Activated CD4-positive, CD25-positive, alpha-beta regulatory T cell treated with anti-CD3 and anti-CD28 coated beads, Interleukin-2, amount 50 U/mL, for 16 hours (primary cell): ENCODE measurements at places on chromosomes 5 and 9.

GRCh38 chr5:96522635-96523355, 89.7 kb upstream of the PCSK1 start:
- no peak for DNase-seq

GRCh38 chr9:133163504-133164172, at the start of gene GBGT1:
GBGT1 (minus strand) TSS chr9:133163914; CDS start chr9:133162412, 1,502 bp downstream.
- no peak for DNase-seq

DNA sequence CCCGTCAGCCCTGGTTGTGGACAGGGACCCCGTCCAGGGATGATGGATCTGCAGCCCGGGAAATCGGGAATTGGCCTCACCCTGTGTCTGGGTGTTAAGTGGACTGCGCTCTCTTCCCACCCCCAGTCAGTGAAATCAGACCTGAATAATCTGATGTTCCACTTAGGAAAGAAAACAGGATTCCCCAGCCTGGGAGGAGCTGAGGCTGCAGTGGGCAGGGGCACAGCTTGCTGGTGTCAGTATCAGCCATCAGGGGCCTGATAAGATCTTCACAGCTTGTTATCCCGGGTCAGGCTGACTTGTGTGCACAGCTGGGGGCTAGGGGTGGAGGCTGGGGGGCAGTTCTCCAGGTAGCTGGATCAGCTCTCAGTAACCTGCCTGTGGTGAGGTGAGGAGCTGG, 29.1 kb downstream of the LMX1B start:
- no peak for DNase-seq

DNA sequence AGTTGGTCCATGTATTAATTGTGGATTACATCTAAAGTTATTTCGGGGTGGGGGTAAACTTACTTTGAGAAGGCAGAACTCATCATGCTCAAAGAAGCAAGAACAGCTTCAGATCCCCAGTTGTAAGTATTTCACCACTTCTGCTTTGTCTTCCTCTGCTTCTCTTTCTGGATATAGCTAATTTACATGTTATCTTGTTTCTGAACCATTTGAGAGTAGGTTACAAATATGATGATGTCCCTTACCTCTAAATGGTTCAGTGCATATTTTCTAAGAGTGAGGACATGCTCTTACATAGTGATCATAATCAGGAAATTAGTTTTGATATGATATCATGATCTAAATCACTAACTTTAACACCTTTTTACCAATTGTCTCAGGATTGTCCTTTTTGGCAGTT, 11.9 kb downstream of the TRIO start:
- DNase-seq: no peak

GRCh38 chr9:112789473-112789872, 38.9 kb downstream of the SNX30 start:
- DNase-seq: no peak

GRCh38 chr5:52148679-52149078, 639.0 kb upstream of the ITGA1 start:
- DNase-seq: no peak

- no peak for DNase-seq
Observed at GRCh38 chr5:78570646-78571045, 77.9 kb downstream of the LHFPL2 start.

DNA sequence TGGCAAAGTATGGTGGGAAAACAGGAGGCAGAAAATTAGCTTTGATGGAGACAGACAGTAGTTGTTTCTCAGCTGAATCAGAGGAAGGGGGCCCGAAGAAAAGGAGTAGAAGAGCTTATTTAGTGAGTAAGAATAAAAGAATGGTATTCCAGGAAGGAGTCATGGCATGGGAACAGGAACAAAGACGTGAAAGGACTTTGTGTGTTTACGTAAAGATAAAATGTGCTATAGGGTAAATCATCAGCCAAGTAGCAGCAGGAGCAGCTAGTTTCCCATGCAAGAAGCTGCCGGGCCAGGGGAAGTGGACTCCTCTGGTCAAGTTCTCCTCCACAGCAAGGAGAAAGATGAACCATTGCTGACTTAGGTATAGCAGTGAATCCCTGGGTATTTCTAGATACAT, 454.5 kb downstream of the HINT1 start:
- DNase-seq: no peak

GRCh38 chr9:128902351-128903078, 18.3 kb upstream of the PHYHD1 start:
- DNase-seq: peak; percentile 72

DNA sequence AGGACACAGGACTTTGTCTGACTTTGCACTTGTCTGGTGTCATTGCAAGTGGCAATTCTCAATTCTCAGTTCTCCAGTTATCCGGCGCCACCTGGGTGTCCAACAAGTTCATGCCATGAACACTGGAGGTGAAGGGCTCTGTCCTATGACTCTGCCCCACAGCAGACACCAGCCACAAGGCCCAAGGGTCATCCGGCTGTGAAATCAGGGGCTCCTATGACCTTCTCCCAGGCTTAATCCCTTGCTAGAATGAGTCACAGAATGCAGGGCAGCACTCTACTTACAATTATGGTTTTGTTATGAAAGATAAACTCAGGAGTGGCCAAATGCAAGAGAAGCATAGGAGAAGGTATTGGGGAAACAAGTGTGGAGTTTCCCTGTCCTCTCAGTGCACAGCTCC, 392.0 kb downstream of the GADD45G start:
- no peak for DNase-seq

GRCh38 chr9:36407122-36407723, 7.2 kb upstream of the RNF38 start:
- peak; percentile 18 for DNase-seq

- no peak for DNase-seq
Observed at GRCh38 chr5:98535901-98536300, 237.6 kb upstream of the RGMB start.

DNA sequence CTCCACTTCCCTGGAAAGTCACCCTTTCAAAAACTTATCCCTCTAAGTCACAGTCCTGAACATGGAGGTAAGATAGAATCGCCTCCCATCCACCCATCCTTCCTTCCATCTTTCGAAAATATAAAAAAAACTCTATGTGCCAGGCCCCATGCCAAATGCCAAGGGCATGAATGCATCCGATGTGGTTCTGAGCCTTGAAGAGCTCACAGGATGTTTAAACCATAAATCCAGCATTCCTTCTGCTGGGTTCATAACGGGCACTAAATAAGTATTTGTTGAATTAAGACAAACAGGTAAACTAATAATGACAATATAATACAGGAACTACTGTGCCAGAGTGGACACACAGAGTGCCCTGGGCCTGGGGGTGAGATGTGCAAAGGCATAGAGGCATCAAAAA, 147.3 kb downstream of the TTLL11 start:
- no peak for DNase-seq

DNA sequence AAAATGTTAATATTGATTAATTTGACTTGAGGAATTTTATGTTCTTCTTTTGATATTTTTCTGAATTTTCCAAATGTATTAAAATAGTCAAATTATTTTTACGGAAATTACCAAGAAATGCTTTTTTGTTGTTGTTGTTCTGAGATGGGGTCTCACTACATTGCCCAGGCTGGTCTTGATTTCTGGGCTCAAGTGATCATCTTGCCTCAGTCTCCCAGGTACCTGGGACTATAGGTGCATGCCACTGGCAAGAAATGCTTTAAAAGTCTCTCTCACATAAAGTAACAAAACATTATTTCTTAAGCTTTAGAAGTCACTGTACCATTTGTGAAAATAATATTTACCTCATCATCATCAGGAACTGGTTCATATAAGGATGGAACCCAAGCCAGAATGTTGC, 43.0 kb upstream of the ELOVL7 start:
- no peak for DNase-seq

DNA sequence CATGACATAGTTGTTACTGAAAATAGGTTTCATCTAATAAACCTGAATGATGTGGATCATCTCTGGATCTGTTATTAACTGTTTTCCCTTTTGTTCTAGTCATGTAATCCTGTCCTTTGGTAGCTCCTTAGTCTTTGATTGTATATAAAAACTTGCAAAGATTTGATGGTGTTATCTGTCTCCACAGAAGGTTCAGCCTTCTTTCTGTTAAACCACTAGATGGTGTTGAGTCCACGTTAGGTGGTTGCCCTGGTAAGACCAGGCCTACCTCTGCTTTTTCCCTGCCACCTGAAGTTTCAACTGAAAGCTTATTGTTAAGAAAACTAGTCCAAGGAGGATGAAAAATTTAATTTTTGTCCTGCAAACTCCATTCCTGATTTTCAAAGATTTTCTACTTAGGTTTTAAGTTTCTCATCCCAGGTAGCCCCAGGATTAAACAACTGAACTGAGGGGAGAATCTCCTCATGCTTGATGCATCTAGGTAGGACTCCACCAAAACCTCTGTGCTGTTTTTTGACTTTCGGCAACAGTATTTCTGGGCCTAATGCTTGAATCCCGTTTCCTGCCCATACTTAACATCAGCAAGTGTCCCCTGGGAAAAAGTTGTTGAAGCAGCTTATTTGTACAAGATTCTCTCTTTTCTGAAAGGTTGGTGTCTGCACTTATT, 68.5 kb downstream of the RICTOR start:
- no peak for DNase-seq

- DNase-seq: no peak
Observed at GRCh38 chr5:55021821-55022220, 2.2 kb upstream of the GZMK start.

DNA sequence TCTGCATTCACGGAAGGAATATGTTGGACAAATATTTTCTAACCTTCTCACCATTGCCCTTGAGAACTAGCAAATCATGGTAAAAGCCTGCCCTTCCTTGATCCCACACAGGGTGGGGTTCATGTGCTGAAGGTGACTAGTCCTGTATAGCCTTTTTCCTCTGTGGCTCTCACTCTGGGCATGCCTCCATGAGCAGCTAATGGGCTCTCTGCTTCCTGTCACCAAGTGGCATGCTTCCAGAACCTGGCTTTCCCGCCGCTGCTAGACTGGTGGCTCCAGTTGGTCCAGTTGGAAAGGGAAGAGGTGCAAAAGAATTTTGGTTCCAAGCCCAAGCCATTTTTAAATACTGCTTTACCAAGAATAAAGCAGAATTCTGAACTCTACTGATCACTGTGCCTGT, 35.5 kb downstream of the FBXO10 start:
- DNase-seq: no peak

DNA sequence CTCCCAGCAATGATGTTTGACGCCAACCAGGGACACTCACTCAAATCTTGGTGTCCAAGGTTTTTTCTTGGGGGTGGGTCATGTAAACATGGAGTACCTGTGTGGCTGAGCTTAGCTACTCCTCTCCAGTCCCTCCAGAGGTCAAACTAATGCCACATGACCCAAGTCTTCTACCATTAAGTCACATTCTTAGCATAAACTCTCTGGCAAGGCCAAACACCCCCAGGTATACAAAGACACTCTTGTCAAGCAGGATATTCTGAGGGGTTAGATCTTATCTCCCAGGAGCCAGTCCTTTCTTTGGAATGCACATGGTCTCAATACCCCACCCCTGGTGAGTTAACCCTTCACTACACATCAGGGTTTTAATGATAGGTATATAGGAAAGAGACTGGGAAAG, 161.4 kb downstream of the PDZD2 start:
- DNase-seq: no peak

GRCh38 chr5:154071799-154072413, 33.1 kb downstream of the MFAP3 start:
- DNase-seq: no peak

DNA sequence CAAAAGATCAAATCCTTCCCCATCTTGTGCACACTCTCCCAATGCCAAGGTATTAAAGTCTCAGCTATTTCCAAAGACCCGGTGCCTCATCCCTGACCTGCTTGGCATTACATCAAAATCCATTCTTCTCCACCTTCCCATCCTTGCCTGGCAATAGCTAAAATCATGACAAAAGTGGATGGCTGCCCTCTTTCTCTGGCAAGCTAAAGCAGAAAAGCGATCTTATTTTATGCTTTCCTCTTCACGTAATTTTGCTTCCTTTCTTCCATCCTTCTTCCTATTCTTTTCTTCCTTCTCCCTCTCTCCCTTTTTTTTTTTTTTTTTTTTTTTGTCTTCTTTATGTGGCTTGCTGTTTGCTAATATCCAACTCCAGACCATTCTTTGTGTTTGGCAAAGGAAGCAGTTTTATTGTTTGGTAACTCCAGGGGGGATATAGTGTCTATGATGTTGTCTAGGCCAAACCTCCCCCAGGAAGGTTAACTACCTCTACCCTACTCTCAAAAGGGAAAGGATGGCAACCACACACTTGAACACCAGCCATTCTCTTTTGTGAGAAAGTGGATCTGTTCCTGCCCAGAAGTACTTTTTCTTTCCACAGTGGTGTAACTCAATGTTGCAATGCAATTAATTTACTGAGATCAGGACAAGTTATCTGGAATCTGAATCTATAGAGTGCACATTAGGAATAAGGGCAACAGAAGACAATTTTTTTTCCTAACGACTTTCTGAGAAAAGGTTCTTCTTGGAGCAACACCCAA, 120.9 kb upstream of the TMEM161B start:
- no peak for DNase-seq

DNA sequence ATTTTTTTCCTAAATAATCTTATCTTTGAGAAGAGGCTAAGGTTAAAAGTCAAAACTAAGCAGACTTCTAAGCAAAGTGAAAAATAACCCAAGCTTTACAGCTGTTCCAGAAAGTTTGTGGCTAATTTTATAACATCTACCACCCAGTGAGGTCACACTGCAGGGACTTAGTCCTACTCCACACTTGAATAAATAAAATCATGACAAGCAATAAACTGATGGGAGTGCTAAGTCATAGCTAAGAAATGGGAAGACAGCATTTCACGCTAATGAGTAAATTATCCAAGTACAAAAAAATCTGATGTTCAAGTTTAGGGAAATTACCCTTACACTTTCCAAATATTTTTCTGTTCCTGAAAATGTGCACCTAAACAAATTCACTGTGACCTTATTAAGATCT, 47.7 kb downstream of the ZNF608 start:
- DNase-seq: no peak

- DNase-seq: no peak
Observed at GRCh38 chr5:113373426-113373825, 61.4 kb downstream of the TSSK1B start.

GRCh38 chr9:76926324-76926741, 20.4 kb upstream of the PRUNE2 start:
- no peak for DNase-seq

DNA sequence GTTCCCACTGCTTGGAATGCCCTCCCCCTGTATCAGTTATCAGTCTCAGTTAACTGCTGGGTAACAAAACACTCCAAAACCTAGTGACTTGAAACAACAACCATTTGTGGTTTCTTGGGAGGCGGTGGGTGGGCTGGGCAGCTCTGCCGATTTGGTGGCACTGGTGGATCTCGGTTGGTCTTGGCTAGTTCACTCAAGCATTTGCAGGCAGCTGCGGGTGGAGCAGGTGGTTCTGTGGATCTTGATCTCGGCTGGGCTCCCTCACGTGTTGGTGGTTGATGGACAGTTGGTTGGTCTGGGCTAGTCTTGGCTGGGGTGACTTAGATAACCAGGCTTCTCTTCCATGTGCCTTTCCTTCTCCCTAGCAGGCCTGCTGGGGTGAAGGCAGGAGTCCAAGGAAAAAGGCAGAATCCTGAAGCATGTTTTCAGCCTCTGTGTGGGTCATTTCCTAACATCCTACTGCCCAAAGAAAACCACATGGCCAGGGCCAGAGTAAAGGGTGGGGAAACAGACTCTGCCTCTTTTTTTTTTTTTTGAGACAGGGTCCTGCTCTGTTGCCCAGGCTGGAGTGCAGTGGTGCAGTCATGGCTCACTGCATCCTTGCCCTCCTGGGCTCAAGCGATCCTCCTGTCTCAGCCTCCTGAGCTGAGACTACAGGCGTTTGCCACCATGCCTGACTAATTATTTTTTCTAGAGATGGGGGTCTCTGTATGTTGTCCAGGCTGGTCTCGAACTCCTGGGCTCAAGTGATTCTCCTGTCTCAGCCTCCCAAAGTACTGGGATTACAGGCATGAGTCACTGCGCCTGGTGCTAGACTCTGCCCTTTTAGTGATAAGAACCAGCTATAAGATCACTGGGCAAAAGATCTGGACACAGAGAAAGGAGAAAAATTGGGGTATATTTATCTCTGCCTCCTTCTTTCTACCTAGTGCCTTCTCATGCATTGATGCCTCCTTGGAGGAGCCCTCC, 183.7 kb downstream of the RGS3 start:
- DNase-seq: no peak
